ENCODE measurements at places on chromosomes 12 and 14. TPM values are rescaled to one million over a fixed set of nuclear protein-coding genes. Genes with fewer than 3 reads are reported as not detected.

DNA sequence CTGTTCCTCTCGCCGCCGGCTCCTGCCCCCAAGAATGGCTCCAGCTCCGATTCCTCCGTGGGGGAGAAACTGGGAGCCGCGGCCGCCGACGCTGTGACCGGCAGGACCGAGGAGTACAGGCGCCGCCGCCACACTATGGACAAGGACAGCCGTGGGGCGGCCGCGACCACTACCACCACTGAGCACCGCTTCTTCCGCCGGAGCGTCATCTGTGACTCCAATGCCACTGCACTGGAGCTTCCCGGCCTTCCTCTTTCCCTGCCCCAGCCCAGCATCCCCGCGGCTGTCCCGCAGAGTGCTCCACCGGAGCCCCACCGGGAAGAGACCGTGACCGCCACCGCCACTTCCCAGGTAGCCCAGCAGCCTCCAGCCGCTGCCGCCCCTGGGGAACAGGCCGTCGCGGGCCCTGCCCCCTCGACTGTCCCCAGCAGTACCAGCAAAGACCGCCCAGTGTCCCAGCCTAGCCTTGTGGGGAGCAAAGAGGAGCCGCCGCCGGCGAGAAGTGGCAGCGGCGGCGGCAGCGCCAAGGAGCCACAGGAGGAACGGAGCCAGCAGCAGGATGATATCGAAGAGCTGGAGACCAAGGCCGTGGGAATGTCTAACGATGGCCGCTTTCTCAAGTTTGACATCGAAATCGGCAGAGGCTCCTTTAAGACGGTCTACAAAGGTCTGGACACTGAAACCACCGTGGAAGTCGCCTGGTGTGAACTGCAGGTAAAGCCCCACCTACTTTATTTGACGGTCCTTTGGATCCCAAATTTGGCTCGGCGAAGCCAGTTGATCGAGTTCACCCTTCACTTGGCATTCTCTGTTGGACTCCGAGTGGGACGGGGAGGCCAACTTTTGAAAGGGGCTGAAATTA, 1.5 kb downstream of the WNK1 start:
- DNase-seq = no peak

GRCh38 chr12:64633940-64634337, 23.6 kb downstream of the RASSF3 start:
- DNase-seq = peak; percentile 80

- no peak for DNase-seq
These were observed 450 bp downstream of the BLTP3B start for GRCh38 chr12:100141998-100142850.

GRCh38 chr12:67038486-67038885, 230.7 kb upstream of the CAND1 start:
- DNase-seq = no peak

GRCh38 chr14:20976291-20976690, 13.5 kb upstream of the METTL17 start:
- DNase-seq = no peak

DNA sequence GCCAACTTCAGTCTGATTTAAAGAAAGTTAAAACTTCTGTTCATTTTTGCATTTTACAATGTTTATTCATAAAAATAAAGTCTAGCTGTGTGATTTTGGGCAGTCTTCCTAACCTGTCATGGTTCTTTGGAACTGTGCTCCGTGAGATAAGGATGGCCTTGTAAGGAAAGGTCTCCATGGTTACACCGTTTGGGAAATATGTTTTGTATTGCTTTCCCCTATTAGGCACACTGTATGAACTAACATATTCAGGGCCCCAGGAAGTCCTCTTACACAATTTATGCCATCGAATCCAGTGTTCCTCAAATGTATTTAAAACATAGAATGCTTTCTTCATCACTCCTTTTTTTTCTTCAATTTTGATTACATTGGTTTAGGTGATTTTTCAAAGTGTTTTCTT, 54.5 kb downstream of the APAF1 start:
- DNase-seq = no peak

DNA sequence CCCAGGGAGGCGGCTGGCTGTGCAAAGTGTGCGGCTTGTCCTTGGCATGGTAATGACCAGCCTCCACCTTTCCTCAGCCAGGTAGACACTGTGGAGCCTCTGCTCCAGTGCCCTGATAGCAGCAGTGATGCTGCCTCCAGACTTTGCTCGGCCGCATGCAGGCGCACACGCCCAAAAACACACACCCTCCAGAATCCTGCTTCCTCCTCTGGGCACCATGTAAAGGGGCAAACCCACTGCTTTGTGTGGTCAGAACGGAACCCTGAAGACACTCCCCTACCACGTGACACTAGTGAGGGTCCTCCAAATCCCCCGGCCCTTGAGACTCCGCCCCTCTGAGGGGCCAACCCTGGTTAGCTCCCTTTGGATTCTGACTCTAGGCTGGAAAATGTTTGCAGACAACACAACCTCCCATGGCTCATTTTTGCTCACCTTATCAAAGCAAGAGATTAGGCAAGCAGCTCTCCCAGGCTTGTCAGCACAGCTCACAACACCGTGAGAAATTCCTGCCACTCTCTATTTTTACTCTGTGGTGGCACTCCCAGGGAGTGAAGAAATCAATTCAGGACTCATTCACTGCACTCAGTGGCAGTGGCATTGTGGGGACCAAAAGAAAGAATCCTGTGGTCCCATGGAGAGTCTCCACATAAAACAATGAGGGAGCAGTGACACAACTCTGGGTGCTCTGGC, 4.5 kb downstream of the KRT77 start:
- DNase-seq = peak; percentile 65

- no peak for DNase-seq
These were observed 1.9 kb upstream of the CLEC2D start for GRCh38 chr12:9667403-9668160.

GRCh38 chr12:131035245-131035681, 81.6 kb downstream of the ADGRD1 start:
- peak; percentile 23 for DNase-seq

GRCh38 chr12:51244269-51244668, 5.6 kb downstream of the DAZAP2 start:
- no peak for DNase-seq

GRCh38 chr12:64007853-64008252, 163.4 kb downstream of the SRGAP1 start:
- no peak for DNase-seq

DNA sequence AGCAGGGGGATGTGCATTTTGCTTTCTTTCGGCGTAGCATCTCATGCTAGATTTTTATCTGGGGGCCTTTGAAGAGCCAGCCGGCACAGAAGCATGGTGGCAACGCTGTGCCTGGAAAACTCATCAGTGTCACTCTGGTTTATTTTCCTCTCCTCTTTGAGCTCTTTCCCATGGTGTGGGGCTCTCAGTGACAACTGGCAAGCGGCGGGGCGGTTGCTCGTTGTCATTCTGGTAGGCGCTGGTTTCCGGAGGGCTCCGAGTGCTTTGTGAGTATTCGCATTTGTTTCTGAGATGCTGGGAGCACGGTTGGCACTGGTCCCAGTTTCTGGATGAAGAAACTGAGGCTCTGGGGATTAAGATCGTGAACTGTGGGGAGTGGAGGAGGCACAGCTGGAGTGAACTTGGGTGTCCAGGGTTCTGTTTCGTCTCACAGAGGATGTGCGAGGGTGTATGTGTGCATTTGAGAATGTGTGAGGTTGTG, 23.3 kb downstream of the TPCN1 start:
- DNase-seq = no peak

DNA sequence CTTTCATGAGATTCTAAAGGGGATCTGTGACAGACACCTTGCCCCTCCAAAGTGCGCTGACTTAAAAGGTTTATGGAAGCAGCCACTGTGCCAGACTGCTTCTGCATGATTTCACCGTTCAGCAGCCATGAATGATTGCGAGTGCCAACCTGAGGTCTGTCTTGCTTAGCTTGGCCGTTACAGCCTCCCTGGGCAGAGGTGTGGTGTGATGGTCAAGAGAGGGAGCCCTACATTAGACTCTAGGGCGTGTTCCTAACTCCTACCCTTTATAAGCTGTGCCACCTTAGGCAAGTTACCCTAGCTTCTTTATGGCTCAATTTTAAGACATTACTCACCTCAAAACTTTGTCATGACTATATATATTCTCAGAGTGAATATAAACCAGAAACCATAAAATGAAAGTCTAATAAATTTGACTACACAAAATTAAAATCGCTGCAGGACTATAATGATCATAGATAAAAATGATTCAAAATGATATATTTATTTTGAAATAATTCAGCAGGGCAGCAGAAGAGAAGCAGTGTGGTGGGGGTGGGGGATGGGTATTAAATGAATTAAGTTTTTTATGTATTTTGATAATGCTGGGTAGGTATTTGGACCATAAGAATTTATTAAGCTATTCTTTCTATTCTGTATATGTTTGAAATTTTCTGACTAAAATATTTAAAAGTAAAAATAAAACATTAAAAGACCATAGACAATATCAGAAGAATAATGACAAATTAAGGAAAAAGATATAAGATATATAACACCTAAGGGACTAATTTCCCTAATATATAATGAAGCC, 47.7 kb upstream of the MBIP start:
- no peak for DNase-seq

The FOXJ2 gene
- total RNA-seq = 5.1 TPM

The OR2AP1 gene
- not detected for total RNA-seq

The PLEKHG7 gene
- total RNA-seq = under 0.01 TPM

The SDR9C7 gene
- 4.9 TPM for total RNA-seq

The TNFAIP2 gene
- total RNA-seq = 21.1 TPM

The HOXC13 gene
- not detected for total RNA-seq

The PTPRB gene
- total RNA-seq = 0.38 TPM

The TAS2R20 gene
- total RNA-seq = 2.0 TPM
